ENCODE measurements at places on chromosomes 3 and 15.

GRCh38 chr15:68040144-68040543 lies 14.0 kb upstream of the PIAS1 start:
- no peak for DNase-seq

GRCh38 chr3:23913873-23914743 lies 2.7 kb downstream of the NKIRAS1 start:
- DNase-seq: no peak

DNA sequence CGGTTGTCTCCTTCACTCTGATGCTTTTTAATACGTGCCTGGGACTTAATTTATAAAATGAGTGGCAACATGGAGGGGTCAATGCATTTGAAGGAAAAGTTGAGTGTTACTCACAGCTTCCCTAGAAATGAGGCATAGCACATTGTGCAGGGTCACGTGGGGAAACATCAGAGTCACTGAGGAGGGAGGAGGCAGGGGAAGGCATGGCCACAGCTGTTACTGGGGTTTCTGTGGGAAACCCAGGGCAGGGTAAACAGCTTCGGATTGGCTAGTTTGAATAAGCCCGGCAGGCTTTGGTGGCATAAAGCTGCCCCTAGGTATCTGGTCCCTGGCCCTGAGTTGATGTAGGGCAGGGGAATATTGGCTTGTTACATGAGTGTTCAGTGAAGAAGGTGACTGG lies 98.9 kb upstream of the ST8SIA2 start:
- DNase-seq: no peak

DNA sequence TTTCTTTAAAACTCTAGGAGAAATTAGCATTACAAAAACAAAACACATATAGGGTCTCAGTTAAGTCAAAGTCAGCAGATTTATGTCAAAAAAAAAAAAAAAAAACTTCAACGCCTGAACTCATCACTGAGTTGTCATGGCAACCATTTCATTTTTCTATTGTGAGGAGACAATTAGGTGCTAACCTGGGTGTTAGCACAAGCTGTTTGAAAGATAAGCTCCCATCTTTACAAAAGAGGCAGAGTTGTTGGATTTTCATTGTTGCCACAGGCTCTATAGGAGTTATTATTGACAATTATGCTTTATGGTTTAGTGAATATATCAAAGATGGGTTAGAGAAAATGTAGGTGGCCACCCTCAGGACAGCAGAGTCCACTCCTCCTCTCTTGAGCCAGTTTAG lies 806.9 kb downstream of the GRM7 start:
- DNase-seq: no peak

GRCh38 chr15:25900901-25901300 lies 37.8 kb upstream of the ATP10A start:
- no peak for DNase-seq

GRCh38 chr15:67603063-67603462 lies 60.6 kb downstream of the MAP2K5 start:
- DNase-seq: no peak

- DNase-seq: no peak
These were observed 92.0 kb downstream of the PDE8A start for GRCh38 chr15:85073556-85074194.

DNA sequence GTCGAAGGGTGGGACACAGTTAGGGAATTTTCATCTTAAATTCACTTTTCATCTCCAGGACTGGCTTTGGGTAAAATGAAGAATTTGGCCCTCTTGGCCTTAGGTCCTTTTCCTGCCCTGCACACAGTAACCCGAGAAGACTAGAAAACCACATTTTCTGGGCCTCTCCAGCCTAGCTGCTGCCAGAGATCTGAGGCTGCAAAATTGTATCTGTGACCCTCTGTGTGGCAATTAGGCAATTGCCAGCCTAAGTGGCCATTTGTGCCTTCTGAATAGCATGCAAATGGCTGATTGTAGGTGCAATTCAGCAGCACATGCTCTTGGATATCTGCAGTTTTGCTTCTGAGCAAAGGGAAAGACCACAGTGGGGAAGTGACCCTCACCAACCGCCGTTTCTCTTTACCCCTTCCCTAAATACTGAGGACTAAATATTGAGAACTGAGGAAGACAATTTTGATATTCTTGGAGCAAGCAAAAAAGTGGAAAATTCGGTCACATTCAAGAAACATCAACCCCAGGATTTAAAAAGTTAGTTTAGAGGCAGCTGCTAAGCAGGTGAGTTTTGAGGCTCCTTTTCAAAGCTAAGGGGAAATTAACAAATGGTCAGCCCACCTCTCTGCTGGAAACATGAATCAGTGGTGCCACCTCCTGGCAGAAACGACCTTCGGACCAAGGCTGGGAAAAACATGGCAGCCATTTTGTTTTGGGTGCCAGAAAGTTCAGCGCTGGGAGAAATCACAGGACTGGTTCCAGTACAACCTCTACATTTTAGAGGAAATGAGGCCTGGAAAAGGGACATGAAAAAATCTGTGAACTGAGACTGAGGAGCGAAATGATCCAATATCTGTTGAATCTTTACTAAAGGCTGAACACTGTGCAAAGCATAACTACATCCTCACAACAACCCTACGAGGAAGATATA lies 56.6 kb upstream of the PRTG start:
- DNase-seq: peak; percentile 48

DNA sequence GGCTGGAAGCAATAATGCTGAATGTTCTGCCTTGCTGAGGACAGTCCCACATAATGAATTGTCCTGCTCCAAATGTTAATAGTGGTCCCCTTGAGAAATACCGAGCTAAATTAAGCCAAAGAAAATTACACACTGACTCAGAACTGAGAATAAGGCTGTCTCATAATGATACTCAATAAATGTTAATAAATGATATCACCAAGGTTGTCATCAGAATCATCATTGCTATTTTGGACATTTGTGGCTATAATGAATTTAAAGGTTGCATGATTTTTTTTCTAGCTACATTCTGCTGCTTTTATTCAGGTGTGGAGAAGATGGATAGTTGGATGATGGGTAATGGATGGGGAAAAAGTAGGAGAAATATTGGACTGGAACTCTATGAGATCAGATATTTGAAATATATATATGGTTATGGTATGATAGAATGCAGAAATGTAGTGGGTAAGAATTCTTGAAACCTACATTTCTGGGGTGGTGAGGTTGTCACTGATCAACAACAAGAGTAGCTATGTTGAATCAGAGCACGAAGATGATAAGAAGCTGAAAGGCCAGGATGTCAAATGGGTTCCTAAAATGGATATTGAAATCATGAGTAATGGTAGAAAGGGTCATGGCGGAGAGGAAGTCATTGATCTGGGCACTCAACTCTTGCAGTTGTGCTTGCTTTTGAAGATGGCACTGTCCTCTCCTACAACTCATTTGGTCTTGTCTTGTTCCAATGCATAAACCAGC lies 12.8 kb downstream of the CHST2 start:
- no peak for DNase-seq

- DNase-seq: no peak
These were observed 12.4 kb upstream of the SYN2 start for GRCh38 chr3:11991751-11992150.

DNA sequence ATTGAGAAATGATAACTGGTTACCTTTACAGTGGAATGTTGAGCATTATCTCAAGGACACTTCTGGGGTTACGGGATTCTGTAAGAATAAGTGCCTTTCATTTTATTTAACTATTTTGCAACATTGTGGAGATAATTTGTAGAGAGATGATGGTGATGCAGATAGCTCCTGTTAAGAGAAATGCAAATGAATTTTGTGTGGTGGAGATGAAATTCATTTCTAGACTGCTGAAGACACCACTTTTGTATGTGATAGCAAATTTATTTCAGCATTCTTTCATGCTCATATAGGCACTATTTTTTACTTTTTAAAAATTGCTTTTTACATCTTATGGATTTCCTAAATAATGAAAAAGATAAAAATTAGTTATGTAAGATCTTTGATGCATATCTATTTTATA lies 463.3 kb upstream of the CBLB start:
- DNase-seq: no peak

DNA sequence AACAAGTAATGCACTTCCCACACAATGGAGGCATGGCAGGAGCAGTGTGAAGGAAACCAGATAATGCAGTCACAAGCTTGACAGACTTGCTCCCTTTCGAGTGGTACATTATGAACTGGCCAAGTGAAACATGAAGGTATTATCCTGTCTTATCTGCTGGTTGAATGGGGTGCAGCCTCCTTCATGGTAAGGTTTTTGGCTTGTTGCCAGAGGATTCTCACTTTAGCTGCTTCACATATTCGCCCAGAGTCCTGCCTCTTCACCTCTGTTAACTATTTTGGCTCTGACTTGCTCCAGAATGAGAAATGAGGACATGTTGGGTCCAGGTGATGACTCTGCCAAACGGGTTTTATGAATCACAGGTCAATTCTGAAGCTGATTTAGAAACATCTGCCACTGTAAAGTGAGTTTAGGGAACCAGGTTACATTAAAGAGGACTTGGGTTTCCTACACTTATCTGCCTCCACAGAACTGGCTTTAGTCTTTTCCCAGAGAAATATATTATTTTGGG lies 19.5 kb upstream of the CCDC39 start:
- no peak for DNase-seq

DNA sequence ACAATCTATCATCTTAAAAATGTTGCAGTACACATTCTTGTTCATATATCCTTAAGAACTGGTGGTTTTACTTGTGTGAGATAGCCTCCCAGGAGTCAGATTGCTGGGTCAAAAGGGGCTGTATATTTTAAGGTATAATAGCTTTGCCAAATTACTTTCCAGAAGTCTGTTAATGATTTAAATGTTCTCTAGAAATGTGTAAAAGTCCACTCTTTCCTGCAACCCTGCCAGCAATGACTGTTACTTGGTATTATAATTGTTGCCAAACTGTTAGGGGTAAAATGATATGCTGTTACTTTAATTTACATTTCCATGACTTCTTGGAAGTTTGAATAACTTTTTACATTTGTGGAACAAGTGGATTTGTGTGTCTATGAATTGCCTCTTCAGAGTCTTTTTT lies 170.8 kb downstream of the SLC9A9 start:
- no peak for DNase-seq

- peak; percentile 13 for DNase-seq
These were observed 30.3 kb downstream of the CDC25A start for GRCh38 chr3:48157950-48158376.

- peak; percentile 82 for DNase-seq
These were observed 161.4 kb downstream of the GMNC start for GRCh38 chr3:190701096-190701532.

- no peak for DNase-seq
These were observed 92.1 kb downstream of the MEIS2 start for GRCh38 chr15:37008205-37008604.

DNA sequence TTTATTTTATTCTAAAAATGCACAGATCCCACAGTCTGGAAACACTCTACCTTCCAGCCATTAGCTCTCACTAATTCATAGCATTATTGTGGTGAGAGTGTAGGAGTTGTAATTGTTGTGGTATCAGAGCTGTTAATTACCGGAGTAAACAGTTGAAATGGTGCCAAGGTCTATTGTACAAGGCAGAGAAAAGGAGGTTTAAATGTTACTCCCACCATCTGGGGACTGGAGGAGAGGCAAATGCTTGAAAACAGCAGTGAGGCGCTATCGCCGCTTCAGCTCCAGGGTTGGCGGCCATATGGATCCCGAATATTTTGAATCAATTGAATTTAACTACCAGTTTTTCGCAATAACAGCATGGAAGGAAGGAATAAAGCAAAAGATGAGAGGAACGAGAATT lies 113.1 kb upstream of the C15orf61 start:
- no peak for DNase-seq

Data from T47D (cell line).